ENCODE measurements at places on chromosomes 5 and 9. TPM values are rescaled to one million over a fixed set of nuclear protein-coding genes. Genes with fewer than 3 reads are reported as not detected.

DNA sequence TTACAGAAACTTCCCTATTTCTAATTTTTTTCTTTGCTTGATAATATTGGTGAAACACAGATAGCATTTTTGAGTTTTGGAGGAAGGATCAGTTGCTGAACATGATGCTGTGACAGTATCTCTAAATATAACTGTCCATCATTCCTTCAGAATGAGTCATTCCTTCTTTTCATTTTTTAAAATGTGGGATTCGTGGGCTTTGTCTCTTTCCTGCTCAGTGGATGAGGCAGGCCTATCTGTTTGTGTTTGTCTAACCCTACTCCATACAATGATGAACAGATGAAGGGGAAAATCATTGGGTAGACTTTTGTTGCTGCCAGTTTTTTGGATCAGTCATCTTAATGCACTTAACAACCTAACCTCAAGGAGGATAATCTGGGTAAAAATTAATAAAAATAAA is 15.7 kb upstream of the OR13C8 start:
- no peak for DNase-seq
- no peak overlapping the region for H3K27ac ChIP-seq
- H3K36me3 ChIP-seq, result no peaks in the 10 kb centered on the region
- no peaks in the 10 kb centered on the region for H3K4me1 ChIP-seq

Gene ARHGEF39
- total RNA-seq, result 0.27 TPM

Gene NEUROG1
- total RNA-seq, result not detected

GRCh38 chr9:126375386-126375785 is 48.8 kb downstream of the MVB12B start:
- H3K36me3 ChIP-seq, result no peaks in the 10 kb centered on the region
- H3K27me3 ChIP-seq, result no peaks in the 10 kb centered on the region
- no peak for DNase-seq
- no peak overlapping the region for H3K27ac ChIP-seq

GRCh38 chr5:141488591-141489561 is at the start of gene PCDHGC5:
Gene PCDHGC5 (plus strand): TSS chr5:141489081. CDS start chr5:141489241, 160 bp downstream.
- no peak within 1 kb of the TSS for H3K27ac ChIP-seq
- no peak for DNase-seq
- no peaks in the 10 kb centered on the region for H3K36me3 ChIP-seq
- H3K27me3 ChIP-seq, result no peaks in the 10 kb centered on the region
- no peak within 1 kb of the TSS for H3K4me3 ChIP-seq

- peaks cover 20% of the 10 kb centered on the region for H3K4me1 ChIP-seq
- H3K27me3 ChIP-seq, result no peaks in the 10 kb centered on the region
- H3K4me3 ChIP-seq, result no peak overlapping the region
- no peak overlapping the region for H3K27ac ChIP-seq
- DNase-seq, result no peak
These were observed 18.9 kb downstream of the LHFPL2 start for GRCh38 chr5:78629624-78630023.

GRCh38 chr5:125343015-125343414 is 596.6 kb upstream of the ZNF608 start:
- H3K27me3 ChIP-seq, result no peaks in the 10 kb centered on the region
- H3K4me3 ChIP-seq, result no peak overlapping the region
- no peaks in the 10 kb centered on the region for H3K4me1 ChIP-seq
- H3K36me3 ChIP-seq, result no peaks in the 10 kb centered on the region
- DNase-seq, result no peak
- no peak overlapping the region for H3K27ac ChIP-seq

Gene TNFSF15
- total RNA-seq, result 4.3 TPM

DNA sequence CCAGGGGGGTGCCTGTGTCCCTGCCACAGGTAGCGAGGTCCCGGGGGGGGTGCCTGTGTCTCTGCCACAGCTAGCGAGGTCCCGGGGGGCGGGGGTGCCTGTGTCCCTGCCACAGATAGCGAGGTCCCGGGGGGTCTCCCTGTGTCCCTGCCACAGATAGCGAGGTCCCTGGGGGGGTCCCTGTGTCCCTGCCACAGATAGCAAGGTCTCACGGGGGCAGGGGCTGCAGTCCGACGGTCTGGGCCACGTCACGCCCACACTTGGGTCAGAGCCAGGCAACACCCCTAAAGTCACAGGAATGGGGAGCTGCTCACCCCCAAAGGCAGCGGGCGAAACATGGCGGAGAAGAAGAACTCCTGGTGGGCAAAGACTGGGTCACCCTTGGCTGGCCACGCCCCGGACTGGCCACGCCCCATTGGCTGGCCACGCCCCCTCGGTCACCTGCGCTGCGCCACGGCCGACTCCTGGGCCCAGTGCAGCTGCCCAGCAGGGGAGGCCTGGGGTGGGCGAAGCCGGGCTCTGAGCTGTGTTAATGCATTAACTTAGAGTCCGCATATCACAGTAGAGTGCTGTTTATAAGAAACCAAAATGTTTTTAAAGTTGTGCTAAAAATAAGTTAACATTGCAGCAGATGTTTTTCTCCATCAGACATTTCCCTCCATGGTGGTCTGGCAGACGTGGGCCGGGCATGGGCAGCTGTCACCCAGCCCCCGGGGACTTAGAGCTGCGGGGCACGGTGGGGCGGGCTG is 7.0 kb downstream of the NOXA1 start:
- no peak overlapping the region for H3K27ac ChIP-seq
- no peaks in the 10 kb centered on the region for H3K36me3 ChIP-seq
- H3K27me3 ChIP-seq, result no peaks in the 10 kb centered on the region
- no peak overlapping the region for H3K4me3 ChIP-seq

DNA sequence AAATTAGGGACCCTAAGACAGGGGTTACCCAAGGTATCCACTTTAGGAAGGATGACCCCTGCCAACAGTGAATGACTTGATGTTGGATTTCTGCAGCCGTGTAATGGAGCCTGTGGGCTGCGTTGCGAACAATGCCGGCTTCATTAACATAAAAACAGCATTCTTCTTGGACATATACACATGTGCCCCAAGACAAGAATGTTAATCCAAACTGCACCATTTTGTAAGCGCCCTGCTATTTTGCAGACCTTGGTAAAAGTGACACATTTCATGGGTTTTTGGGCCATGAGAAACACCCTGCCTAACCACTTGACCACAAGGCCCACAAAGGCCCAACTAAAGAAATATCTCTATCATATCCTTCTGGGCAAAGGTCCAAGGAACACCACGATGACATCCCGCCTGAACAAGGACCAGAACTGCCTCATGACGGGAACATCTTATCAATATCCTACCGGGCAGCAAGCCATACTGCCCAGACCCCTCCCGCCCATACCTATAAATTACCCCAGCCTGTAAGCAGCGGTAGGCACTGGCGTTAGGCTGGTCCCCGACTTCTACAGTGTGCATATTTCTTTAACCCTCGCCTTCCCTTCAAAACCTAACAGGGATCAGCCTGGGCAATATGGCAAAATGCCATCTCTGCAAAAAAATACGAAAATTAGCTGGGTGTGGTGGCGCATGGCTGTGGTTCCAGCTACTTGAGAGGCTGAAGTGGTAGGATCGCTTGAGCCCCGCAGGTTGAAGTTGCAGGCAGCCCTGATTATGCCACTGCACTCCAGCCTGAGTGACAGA is 9.7 kb upstream of the PDCD1LG2 start:
- H3K27ac ChIP-seq, result peak overlapping the region; percentile 12
- no peak overlapping the region for H3K4me3 ChIP-seq
- no peaks in the 10 kb centered on the region for H3K27me3 ChIP-seq

DNA sequence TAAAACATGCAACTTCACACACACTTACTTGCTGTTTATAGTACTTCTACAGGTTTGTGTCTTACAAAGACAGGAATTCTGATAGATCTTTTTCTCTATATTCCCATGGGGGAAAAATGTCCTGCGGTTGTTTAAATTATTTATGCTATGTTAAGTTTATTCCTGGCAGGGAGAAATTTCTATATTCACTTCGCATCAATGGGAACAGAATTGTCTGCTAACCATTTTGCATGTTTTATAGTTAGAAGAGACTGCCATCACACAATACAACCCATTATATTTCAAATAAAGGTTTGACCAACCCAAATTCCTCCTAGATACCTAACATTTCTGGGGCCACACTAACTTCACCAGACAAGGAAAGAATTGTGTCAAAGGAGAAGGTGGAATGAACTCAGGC is 110.0 kb upstream of the PRR16 start:
- no peaks in the 10 kb centered on the region for H3K4me1 ChIP-seq
- no peak overlapping the region for H3K4me3 ChIP-seq
- H3K36me3 ChIP-seq, result no peaks in the 10 kb centered on the region
- H3K27ac ChIP-seq, result no peak overlapping the region

- H3K36me3 ChIP-seq, result no peaks in the 10 kb centered on the region
- peak overlapping the region; percentile 65 for H3K27ac ChIP-seq
- H3K4me3 ChIP-seq, result no peak overlapping the region
- peak; percentile 68 for DNase-seq
These were observed 30.9 kb downstream of the GALNT10 start for GRCh38 chr5:154221371-154221896.

Gene PLAC8L1
- not detected for total RNA-seq

DNA sequence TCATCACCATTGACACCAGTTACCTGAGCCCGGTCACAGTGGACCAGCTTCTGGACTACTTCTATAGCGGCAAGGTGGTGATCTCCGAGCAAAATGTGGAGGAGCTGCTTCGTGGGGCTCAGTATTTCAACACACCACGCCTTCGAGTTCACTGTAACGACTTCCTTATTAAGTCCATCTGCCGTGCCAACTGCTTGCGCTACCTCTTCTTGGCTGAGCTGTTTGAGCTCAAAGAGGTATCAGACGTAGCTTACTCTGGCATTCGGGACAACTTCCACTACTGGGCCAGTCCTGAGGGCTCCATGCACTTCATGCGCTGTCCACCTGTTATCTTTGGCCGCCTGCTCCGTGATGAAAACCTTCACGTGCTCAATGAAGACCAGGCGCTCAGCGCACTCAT is 520 bp downstream of the CCIN start:
- H3K4me1 ChIP-seq, result no peaks in the 10 kb centered on the region
- H3K36me3 ChIP-seq, result no peaks in the 10 kb centered on the region
- no peak for DNase-seq
- H3K4me3 ChIP-seq, result no peak overlapping the region
- H3K27me3 ChIP-seq, result no peaks in the 10 kb centered on the region
- no peak overlapping the region for H3K27ac ChIP-seq

Gene BARHL1
- total RNA-seq, result not detected

DNA sequence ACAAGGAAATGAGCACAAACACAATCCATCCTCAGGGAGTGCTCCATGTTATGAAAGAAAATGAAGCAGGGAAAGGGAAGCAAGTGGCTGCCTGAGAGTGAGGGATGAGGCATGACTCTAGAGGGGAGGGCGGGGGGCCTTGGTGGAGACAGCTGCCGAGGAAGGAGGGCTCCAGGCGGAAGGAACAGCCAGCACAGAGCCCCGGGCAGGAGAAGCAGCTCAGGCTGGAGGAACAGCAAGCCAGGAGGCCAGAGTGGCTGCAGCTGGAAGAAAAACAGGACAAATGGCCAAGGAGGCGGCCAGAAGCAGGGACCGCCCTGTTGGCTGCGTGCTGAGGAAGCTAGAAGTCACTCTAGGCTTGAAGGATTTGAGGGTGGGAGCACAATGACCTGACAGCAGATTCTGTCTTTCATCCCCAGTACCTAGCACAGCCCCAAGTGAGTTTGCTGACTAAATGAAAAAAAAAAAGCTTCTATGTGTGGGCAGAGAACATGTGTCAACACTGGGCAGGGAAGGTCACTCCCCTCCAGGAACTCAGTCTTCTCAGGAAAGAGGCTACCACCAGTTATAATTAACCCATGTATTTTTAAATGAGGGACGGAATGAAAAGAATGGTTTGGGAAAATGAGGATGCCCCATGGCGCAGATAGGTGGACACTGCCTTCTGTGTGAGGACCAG is 142.8 kb downstream of the DCP2 start:
- no peaks in the 10 kb centered on the region for H3K36me3 ChIP-seq
- peaks cover 13% of the 10 kb centered on the region for H3K4me1 ChIP-seq
- no peak overlapping the region for H3K4me3 ChIP-seq
- DNase-seq, result no peak
- H3K27me3 ChIP-seq, result no peaks in the 10 kb centered on the region

- H3K4me3 ChIP-seq, result no peak overlapping the region
- H3K4me1 ChIP-seq, result no peaks in the 10 kb centered on the region
- no peaks in the 10 kb centered on the region for H3K27me3 ChIP-seq
- H3K27ac ChIP-seq, result no peak overlapping the region
- H3K36me3 ChIP-seq, result no peaks in the 10 kb centered on the region
- no peak for DNase-seq
These were observed 87.4 kb upstream of the HSPA9 start for GRCh38 chr5:138662599-138662998.

DNA sequence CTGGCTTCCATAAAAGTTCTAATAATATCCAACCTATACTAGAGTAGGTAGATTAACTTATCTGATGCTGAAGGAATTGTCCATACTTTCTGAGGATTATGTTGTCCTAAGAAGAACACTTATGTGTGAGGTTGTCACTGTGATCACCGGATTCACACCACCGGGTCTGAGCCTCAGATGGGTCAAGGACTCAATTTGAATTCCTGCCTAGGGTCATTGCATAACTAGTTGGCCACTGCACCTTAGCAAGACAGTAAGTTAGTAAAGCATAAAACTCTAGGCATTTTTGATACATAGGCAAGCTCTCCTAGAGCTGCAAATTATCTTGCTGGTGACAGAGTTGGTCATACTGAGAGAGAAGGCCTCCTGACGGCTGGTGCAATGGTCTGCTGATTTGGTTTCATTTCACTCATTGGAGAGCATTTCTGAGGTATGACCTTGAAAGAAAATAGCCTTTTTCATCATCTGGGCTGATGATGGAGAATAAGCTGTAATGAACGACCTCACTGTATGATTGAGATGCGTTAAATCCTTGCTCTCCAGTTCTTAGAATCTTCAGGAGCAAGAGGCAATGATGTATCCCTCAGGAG is 72.0 kb upstream of the CKMT2 start:
- H3K27ac ChIP-seq, result no peak overlapping the region
- no peaks in the 10 kb centered on the region for H3K36me3 ChIP-seq
- no peaks in the 10 kb centered on the region for H3K27me3 ChIP-seq

DNA sequence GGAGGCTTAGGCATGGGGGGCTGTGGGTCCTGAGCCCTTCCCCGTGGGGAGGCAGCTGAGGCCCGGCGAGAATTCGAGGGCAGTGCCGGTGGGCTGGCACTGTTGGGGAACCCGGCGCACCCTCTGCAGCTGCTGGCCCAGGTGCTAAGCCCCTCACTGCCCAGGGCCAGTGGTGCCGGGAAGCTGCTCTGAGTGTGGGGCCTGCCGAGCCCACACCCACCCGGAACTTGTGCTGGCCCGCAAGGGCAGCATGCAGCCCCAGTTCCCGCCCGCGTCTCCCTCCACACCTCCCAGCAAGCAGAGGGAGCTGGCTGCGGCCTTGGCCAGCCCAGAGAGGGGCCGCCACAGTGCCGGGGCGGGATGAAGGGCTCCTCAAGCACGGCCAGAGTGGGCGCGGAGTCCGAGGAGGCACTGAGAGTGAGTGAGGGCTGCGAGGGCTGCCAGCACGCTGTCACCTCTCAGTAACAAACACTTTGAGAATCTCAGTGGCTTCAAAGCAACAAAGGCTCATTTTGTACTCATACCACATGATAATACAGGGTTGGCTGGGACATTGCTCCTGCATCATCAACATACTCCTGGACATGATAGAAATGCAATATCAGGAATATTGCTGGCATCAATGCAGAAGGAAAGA is 265.7 kb upstream of the ANKRD55 start:
- no peak overlapping the region for H3K4me3 ChIP-seq
- no peak overlapping the region for H3K27ac ChIP-seq
- no peaks in the 10 kb centered on the region for H3K36me3 ChIP-seq
- peaks cover 15% of the 10 kb centered on the region for H3K4me1 ChIP-seq
- DNase-seq, result no peak

- H3K4me3 ChIP-seq, result no peak overlapping the region
- H3K36me3 ChIP-seq, result no peaks in the 10 kb centered on the region
- no peaks in the 10 kb centered on the region for H3K4me1 ChIP-seq
- no peak overlapping the region for H3K27ac ChIP-seq
These were observed 174.0 kb upstream of the DAB2 start for GRCh38 chr5:39598661-39599248.

Gene PHF24
- 1.6 TPM for total RNA-seq

Gene PDE6A
- total RNA-seq, result not detected

Measured in thyroid gland (tissue), 4 donors.